ENCODE measurements at places on chromosomes 11 and 22.

GRCh38 chr11:130000552-130001176, 2.0 kb downstream of the PRDM10 start:
- no peak for DNase-seq

DNA sequence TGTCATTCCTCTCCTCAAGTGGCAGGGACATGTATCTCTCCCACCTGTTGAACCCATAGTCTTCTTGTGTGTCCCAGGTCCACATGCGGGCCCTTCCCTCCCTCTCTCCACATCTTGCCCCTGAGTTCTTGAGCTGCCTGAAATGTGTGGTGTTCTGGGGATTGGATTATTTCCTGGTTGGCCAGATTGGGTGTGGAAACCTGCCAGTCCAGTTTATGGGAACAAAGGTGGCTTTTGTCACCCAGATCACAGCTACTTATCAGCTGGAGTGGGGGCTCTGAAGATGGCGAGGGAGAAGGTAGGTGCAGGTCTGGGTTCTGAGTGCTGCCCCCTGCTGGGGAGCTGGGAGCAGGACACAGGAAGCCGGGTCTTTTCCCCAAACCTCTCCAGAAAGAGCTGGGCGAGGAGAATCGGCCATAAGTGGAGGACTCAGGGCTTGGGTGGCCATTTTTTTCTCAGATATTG, 14.2 kb downstream of the DTX4 start:
- no peak for DNase-seq

DNA sequence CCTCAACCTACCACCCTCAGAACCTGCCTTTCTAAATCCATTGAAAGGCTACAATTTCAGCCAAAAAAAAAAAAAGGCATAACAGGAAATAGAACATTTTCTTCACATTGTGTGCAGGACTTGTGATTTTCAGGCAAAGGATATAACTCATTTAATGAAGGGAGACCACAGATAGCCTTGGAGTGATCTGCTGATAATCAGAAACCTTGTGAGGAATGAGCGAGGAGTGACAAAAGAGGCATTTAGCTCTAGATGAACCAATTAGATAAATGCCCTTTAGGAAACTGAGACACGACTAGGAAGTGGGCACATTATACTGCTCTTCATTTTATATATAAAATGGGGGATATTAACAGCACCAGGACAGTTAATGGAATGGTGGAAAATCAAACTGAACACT, 216.5 kb upstream of the GRIA4 start:
- no peak for DNase-seq

DNA sequence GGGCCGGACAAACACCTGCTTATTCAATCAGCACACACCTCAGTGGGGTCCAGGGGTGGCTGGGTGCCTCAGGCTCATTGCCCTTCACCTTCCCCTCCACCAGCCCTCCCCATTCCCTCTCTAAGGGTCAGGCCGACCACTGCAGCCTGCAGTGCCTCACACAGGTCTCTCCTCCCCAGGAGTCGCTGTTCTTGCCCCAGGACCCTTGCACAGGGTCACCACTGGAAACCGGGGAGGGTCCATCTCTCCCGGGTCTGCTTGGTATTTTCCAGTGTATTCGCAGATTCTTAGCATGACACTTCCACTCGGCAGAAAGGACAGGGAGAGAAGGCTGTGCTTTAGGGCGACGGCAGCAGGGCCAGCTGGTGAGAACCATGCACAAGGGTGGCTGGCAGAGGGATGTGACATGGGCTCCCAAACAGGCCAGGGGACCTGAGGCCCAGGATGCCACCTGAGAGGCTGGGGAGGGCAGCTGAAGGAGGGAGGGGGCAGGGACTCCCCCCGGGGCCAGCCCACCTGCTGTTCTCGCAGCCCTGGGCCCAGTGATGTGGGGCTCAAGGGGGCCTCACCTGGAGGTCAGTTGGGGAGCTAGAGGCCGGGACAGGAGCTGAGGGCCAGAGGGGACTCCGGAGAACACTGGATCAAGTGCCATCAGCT, 16.1 kb upstream of the TBX1 start:
- no peak for DNase-seq

DNA sequence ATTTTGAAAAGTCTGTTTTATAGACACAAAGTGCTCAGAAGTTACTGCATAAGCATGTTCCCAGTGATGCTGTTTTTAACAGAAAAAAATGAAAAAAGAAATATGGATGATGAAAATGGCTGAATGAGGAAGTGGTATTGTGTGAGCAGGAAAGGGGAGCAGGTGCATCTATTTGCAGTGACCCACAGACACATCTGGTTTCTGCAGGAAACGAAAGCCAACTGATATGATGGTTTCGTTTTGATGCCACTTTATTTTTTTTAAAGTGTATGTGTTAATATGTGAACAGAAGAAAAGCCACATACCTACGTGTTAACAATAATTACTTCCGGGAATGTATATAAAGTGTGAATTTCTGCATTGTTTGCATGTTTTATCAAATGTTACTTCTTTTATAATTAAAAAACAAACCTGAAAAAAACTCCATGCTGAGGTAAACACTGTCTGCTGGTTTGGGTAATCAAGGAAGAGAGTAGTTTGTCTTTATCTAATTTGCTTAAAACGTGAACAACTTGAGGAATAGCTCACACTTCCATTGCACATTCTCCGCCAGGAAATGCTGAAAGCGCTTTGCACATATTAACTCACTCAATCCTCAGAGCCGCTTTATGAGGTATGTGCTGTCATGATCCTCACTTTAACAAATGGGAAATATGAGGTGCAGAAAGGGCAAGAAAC, 1335.9 kb downstream of the TBC1D22A start:
- DNase-seq = peak; percentile 97

GRCh38 chr11:41308286-41308685, 151.2 kb downstream of the LRRC4C start:
- no peak for DNase-seq

DNA sequence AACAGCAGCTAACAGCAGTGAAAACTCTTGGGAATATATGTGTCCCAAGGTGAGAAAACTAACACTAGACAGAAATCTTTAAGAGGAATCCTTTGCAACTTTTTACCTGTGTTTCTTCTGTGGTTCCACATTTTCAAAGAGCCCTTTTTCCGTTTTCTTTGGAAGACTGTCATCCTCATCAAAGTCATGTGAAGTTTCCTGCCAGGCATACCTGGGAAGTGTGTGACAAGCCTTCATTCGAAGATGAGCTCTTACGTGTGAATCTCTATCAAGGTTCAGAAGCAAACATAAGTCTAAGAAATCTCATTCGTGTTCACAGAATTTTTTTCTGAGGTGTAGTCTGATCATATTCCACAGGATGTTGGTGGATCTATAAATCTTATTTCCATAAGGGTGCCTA, 330.6 kb upstream of the MPPED2 start:
- DNase-seq = no peak

- DNase-seq = no peak
These were observed 297.3 kb downstream of the INSC start for GRCh38 chr11:15412054-15412453.

GRCh38 chr11:101617735-101618332, 34.0 kb upstream of the TRPC6 start:
- no peak for DNase-seq

GRCh38 chr11:122038543-122038942, 77.5 kb downstream of the BLID start:
- DNase-seq = no peak

DNA sequence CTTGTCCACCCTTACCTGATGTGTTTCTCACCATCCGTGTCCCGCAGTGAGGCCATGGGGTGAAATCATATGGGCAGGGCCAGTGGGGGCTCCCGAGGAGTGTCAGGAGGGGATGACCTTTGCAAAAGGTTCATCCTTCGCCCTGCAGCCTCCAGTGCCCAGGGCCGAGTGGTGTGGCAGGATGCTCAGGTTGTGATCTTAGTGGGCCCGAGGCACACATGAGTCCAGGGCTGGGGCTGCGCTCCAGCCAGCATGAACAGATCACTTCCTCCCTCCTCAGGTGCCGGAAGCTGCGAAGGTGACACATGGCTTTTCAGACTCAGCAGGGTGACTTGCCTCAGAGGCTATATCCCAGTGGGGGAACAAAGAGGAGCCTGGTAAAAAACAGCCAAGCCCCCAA, 2.8 kb upstream of the FKBP2 start:
- no peak for DNase-seq

- DNase-seq = no peak
These were observed 22.5 kb downstream of the RELT start for GRCh38 chr11:73398721-73399120.

GRCh38 chr11:116702772-116703385, 69.9 kb downstream of the BUD13 start:
- no peak for DNase-seq

DNA sequence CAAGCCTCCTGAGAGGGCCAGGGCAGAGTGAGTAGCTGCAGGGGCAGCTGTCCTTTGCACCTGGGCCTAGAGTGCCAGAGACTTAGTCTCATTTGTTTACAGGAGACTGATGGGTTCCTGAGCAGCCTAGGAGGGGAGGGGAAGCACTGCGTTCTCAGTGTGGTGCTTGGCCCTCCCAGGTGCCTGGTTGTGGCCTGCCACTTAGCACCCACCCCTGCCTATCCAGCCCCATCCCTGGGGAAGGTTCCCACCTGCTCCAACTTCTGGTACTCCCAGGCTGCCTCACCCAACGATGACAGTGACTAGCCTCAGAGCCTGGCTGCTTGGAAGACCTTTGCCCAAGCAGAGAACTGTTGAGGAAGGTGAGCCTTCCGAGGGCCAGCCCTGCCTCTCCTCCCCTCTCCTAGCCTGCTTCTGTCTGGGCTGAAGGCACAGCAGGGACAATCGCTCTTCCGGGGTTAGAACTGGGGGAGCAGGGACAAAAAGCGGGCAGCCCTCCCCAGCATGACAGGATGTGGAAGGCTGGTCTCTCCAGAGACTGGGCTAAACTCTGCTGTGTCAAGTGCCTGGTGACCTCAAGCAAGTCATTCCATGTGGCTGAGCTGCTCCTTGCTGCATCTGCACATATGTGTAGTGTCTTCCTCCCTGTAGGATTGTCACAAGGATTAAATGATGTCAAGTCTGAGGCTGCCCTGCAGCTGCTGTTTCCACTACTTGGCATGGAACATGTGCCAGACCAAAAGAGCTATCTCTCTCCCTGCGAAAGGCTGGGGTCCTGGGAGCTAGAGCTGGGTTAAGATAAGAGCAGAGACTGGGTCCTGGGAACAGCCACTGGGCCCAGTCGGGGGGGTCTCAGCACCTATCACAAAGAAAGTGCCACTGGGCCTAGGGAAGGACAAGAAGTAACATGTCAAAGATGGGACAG, 9.9 kb downstream of the KCNQ1OT1 start:
- peak; percentile 50 for DNase-seq

- DNase-seq = no peak
These were observed 2.8 kb downstream of the HTR3A start for GRCh38 chr11:113977701-113978100.

- no peak for DNase-seq
These were observed 313.9 kb downstream of the ST3GAL4 start for GRCh38 chr11:126669416-126669815.

- DNase-seq = no peak
These were observed 68.2 kb upstream of the SHISAL1 start for GRCh38 chr22:44380756-44381486.

DNA sequence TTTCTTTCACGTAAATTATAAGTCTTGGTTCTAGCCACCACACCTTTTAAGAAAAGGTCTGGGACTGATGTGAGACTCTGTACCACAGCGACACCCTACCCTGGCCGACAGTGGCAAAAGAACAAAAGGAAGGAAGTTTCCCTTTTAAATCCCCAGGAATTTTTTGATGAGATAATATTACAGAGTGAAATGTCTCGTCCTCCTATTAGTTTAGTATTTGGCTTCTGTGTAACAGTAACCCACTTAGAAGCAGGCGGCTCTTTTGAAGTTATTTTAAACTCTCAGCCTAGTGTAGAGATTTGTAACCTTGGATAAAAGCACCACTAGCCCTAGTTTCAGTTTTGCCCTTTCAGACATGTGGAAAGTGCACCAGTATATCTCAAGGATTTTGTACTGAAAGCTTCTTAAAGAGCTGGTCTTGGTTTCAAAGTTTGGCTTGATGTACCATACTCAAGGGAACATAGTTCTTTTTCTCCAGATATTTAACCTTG, 84.1 kb downstream of the C22orf31 start:
- DNase-seq = peak; percentile 54

GRCh38 chr11:6628526-6628925, 9.3 kb upstream of the TPP1 start:
- DNase-seq = no peak

GRCh38 chr11:66112601-66113499, 42.8 kb downstream of the PACS1 start:
- no peak for DNase-seq

GRCh38 chr11:113967361-113967760, 7.5 kb upstream of the HTR3A start:
- no peak for DNase-seq

- no peak for DNase-seq
These were observed 927.0 kb downstream of the BRD1 start for GRCh38 chr22:48900626-48901025.

- DNase-seq = no peak
These were observed 97.9 kb upstream of the PITPNB start for GRCh38 chr22:28016781-28017557.

GRCh38 chr11:8717876-8718753, 35.5 kb downstream of the RPL27A start:
- DNase-seq = no peak

DNA sequence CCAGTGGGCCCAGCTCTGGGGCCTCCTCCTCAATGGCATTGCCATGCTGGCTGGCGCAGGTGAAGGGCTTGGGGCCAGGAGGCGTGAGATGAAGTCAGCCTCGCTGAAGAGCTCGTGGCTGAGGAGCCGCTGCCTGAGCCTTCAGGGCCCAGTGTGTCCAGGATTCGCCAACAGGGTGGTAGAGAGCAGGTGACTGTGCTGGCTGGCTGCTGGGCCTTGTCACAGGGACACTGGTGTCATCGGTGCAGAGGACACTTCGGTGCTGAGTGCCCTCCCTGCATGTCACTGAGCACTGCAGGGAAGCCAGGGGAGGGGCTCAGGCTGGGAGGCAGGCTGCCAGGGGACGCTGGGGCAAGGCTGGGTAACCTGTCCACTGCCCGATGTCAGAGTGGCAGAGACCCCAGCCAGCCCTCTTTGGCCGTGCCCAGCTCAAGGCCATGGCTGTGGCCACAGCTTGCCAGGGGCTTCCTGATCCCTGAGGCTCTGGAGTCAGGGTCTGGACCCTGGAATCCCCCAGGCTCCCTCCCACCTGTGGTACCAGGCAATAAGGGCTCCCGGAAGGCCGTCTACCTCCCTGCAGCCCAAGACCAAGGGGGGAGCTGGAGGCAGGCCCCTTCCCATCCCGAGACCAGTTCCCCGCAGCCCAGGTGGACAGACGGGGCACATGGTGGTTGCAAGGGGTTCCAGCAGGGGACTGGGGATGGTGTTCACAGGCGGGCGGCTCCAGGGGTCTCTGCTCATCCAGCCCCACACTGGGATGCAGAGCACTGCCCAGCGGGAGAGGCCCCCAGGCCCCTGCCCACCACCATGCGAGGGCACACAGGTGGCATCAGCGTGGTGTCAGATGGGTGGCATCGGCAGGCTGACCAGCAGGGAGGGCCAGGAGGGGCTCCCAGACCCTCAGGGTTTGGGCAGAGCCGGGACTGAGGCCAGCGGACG, 63.9 kb downstream of the ARFGAP3 start:
- no peak for DNase-seq

GRCh38 chr11:19426756-19427403, 186.1 kb upstream of the E2F8 start:
- DNase-seq = no peak

- DNase-seq = no peak
These were observed 20.1 kb upstream of the CUL5 start for GRCh38 chr11:107988397-107989158.

GRCh38 chr22:33391298-33391697, 333.1 kb upstream of the SYN3 start:
- DNase-seq = no peak

GRCh38 chr11:69665669-69666068, 9.5 kb downstream of the LTO1 start:
- no peak for DNase-seq
